ENCODE measurements at places on chromosomes 13 and 19. TPM values are rescaled to one million over a fixed set of nuclear protein-coding genes. Genes with fewer than 3 reads are reported as not detected.

GRCh38 chr13:51895906-51896888 lies 34.4 kb downstream of the CCDC70 start:
- peak; percentile 66 for DNase-seq

GRCh38 chr19:4991996-4992698 lies 23.2 kb downstream of the KDM4B start:
- no peak for DNase-seq

- no peak for DNase-seq
Measured at GRCh38 chr13:112062072-112062567, 4.8 kb upstream of the SOX1 start.

GRCh38 chr13:78409172-78409571 lies 194.2 kb downstream of the POU4F1 start:
- DNase-seq: no peak

The KIR2DL1 gene
- not detected for total RNA-seq

DNA sequence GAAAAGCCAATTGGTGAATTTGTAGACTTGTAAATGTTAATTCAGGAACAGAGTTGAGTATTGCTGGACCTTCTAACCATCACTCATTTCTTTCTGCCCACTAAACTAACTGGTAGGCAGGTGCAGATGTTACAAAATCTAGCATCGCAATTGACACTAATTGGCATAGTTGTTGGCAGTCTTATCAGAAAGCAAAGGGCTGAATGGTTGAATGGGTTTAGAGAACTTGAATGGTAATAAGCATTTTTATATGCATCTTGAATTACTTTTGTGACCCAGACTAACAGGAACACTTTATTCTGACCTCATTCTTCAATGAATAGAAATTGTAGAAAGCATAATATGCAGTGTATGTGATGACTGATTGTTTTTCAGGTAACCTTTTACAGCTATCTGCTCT lies 189.1 kb downstream of the GGACT start:
- DNase-seq: no peak

The RASGRP4 gene
- total RNA-seq: 1.8 TPM

The CHAF1A gene
- 15.5 TPM for total RNA-seq

The NALCN gene
- 0.17 TPM for total RNA-seq

- no peak for DNase-seq
Measured at GRCh38 chr19:30310602-30311263, 61.5 kb upstream of the ZNF536 start.

DNA sequence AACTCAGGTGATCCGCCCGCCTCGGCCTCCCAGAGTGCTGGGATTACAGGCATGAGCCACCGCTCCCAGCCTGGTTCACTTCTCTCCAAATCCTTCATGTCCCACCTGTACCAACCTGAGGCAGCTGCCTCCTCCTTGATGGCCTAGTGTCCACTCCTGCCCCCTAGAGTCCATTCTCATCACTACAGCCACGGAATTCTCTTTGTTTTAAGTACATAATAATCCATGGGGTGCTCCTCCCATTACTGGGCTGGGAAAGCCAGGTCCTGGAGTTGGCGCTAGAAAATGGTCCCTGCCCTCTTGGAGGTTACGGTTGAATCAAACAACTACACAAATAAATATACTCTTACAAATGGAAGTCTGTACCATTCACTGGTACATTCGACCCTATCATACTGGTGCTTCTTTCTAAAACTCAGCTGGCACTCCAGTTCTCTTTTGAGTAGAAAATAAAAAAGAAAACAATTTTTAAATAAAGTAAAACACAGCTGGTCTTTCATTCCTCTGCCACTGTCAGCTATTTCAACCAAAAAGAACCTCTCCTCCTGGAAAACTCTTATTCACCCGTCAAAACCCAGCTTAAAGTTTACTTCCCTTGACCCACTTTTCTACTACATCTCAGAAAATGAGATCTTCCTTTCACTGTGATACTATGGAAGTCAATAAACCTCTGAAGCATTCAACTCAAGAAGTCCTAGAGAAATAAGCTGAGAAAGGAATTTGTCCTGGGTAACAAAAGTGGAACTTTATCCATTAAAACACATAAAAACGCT lies 22.4 kb upstream of the ARHGEF18 start:
- peak; percentile 45 for DNase-seq

- DNase-seq: no peak
Measured at GRCh38 chr13:26310003-26310402, 56.1 kb downstream of the CDK8 start.

DNA sequence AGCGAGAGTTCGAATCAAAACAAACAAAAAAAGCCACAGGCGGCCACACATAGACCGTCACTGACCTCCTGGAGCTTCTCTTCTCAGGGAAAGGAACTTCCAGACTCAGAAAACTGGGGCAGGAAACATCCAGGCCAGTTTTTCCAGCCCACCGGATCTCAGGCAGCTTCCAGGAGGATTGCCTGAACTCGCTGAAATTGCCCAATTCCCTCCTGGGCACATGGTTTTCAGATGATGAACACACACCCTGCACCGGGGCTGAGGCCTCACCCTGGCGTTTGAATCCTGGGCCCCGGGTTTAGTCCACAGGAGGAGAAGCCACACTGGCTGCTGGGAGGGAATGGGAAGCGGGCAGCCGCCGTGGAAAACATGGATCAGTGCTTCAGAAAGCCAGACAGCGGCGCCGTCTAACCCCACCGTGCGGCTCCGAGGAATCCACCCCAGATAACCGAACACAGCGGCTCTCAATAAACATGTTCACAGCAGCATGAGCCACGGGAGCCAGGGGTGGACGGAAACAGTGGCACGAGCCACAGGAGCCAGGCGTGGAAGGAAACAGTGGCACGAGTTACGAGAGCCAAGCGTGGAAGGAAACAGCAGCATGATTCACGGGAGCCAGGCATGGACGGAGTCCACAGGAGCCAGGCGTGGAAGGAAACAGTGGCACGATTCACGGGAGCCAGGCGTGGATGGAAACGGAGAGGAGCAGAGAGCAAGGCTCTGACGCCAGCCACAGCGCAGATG lies 18.2 kb upstream of the PTBP1 start:
- no peak for DNase-seq

DNA sequence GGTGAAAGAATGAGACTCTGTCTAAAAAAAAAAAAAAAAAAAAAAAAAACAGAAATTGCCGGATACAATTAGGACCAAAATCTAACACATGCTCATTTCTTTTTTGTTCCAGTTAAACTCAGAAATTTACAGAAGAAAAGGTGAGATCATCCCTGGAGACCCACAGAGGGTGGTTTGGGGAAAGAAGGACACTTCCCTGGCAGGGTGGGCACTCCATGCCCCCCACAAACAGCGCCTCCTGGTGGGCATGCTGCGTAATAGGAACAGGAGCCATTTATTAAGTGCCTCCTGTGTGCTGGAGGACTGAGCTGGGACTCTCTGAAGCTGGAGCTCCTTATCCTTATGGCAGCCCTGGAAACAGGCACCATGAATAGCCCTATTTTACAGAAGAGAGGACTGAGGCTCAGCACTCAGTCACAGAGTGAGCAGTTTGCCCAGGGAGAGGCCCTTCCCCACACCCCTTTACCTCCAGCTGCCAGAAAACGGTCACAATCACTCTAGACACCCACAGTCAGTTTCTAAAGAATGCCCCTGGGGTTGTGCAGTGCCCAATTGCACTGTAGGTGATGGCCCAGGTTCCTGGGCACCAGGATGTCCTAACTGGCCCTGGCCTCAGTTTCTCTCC lies 10.1 kb downstream of the C19orf38 start:
- no peak for DNase-seq

The NFIC gene
- 52.4 TPM for total RNA-seq

- DNase-seq: no peak
Measured at GRCh38 chr13:110838867-110839538, 75.9 kb downstream of the ANKRD10 start.

DNA sequence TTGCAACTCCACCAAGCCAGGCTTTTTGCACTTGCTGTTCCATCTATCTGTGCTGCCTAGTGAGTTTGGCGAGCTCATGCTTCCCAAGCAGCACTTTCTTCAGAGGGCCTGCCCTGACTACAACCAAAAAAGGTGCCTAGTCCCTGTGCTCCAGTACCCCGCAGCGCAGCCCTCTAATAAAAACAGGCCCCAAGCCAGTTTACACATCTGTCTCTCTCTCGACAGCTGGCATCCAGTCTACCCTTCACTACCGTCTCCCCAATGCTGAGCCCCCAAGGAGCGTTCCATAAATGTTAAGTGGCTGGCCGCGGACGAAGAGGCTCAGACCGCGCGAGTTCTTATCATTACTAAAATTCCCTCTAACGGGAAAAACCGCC lies 512 bp downstream of the MED4 start:
- DNase-seq: no peak

DNA sequence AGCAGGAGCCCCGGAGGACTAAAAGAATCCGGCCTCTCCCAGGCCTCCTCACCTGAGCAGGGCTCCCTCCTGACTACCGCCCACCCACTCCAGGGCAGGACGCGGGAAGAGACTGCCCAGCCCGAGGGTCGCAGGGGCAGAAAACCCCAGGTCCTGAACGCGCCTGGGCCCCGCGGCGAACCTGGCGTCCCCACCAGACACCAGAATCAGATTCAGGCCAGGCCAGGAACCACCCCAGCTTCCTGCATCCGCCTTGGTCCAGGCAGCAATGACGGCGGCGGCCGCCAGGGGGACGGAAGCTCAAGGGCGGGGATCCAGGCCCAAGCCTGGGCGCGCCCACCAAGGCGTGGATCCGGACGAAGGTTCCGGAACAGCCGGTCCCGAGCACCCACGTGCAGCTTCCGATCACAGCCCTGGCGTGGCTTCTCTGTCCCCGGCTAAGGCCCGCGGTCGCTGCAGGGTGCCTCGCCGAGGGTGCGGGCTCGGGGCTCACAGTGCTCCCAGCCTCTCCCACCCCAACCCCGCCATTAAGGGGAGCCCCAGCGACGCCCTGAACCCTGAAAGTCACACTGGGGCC lies 3.6 kb downstream of the LGALS7 start:
- DNase-seq: peak; percentile 97

GRCh38 chr13:112442483-112443090 lies 66.4 kb downstream of the SPACA7 start:
- no peak for DNase-seq

DNA sequence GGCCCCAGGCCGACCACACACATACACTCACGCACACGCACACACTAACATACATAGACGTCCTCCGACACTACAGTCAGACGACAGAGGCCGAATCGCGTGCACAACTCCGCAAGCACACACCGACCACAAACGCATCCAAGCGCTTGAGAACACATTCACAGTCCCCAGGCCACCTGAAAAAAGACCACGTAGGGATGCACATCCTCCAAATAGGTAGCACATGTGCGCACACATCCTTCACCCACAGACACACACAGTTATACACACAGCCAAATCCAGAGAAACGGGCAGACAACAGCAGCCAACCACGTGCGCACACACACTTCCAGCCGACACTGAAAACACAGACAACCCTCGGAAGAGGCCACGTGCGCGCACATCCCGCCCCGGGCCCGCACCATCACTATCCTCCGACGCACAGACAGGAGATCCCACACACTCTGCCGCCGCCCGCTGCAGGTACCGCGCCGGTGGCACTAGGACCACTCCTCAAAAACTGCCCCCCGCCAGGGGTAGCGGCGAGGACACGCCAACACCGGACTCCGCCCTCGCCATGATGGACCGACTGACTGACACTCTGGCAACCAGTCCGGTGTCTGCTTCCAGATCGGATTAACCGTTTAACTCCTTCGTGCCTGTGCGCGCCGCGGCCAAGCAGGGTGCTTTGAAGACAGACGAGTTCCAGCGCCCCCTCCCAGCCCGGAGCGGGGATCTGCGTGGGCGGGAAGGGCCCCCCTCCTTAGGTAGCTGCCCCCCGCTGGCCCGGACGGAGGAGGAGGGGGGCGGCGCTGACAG lies 493 bp upstream of the PDE4A start:
- no peak for DNase-seq

- DNase-seq: no peak
Measured at GRCh38 chr19:55454787-55455243, 6.6 kb downstream of the ISOC2 start.

DNA sequence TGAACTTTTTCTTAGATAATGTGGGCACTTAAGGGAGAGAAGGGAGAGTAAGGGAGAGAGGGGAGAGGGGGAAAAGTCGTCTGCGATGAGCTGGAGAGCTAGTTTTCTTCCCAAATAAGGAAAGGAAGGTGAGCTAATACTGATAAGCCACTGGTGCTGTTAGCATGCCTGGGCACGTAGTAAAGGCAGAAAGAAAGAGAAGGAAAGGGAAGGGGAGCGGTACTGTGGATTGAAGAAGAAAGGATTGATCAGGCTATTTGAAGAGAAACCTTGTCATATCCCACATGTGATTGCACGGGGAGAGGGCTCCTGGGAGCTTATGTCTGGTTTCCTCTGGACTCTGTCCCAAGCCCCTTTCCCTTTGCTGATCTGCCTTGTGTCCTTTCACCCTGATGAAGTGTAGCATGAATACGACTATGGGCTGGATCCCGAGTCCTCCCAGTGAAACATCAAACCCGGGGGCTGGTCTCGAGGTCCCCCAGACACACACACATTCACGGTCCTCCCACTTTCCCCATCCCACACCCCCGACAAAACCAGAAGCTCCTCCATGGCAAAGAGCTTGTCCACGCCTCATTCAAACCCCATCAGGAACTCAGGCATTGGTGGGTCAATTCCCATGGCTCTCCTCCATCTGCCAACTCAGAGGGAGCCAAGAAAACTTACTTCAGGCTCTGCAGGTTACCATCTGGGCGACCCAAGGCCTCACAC lies 30.6 kb downstream of the NLRP13 start:
- no peak for DNase-seq

DNA sequence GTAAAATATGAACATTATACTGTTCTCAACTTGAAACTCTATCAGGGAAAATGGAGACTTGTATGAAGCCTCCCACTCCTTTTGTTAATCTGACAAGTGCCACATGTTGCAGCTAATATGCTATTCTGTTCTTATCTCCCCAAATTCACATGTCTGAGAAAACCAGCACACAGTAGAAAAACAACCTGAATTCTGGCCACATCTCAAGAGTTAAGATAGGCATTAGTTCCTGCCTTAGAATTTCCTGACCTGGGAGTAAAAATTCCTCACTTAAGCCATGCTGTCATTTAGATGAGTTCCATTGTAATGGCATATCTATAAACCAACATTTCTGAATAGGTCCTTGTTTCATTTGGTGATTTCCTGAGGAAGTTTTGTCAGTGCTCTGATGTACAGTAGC lies 1098.5 kb downstream of the EFNB2 start:
- DNase-seq: no peak

The CCDC122 gene
- total RNA-seq: 5.4 TPM

The KLK14 gene
- total RNA-seq: not detected

DNA sequence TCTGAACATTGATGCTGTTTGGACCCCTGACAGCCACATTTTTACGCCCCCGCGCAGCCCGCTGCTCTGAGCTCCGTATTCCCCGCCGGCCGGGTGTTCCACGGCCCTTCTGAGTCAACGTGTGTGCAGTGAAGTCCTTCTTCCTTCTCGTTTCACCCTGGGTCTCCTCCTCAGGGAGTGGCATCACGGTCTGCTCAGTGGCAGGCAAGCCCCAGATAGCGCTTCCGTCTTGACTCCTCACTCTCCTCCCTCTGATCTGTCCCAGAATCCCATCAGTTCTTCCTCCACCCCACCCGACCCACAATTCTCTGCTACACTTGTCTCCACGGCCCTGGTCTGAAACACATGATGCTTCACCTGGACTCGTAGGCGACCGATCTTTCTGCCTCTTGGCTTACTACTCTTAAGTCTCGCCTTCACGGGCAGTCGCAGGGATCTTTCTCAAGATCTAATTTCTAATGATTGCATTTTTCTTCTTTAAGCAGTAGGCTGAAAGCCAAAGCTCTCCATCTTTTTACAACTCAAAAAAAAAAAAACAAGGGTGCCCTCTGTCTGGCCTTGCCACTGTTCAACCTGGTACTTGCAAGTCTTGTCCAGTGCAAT lies 33.9 kb downstream of the CCNE1 start:
- DNase-seq: peak; percentile 50

The RAB3A gene
- 6.3 TPM for total RNA-seq

- no peak for DNase-seq
Measured at GRCh38 chr19:31438401-31439269, 89.4 kb upstream of the TSHZ3 start.

The ERCC2 gene
- 8.7 TPM for total RNA-seq

Data from left colon (tissue), 2 donors.